ENCODE measurements at places on chromosomes 7 and 10. TPM values are rescaled to one million over a fixed set of nuclear protein-coding genes. Genes with fewer than 3 reads are reported as not detected.

GRCh38 chr7:17063045-17063383 lies 181.2 kb upstream of the AGR3 start:
- DNase-seq, result no peak

DNA sequence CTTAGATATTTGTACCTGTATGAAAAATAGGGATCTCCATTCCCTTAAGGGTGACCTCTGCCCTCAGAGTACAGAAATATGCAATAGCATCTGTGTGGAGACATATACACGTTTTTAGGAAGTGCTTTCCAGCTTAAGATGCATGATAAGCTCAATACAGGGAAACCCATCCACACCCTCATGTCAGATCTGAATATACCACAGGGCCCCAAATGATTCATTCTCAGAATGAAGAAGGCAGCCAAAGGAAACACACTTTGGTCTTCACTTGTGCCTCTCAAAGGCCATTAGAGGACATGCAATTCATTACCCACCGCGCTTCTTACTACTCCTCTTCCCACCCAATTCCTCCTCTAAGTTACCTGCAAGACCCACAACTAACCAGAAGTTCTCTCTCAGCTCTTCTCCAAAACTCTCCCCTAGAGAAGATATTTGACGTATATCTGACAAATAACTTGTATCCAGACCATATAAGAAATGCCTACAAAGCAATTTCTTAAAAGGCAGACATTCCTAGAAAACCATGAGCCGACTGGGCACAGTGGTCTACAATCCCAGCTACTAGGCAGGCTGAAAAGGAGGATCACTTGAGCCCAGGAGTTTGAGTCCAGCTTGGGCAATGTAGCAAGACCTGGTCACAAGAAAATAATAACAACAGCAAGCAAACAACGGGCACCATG lies 103.0 kb downstream of the OAT start:
- DNase-seq, result no peak

DNA sequence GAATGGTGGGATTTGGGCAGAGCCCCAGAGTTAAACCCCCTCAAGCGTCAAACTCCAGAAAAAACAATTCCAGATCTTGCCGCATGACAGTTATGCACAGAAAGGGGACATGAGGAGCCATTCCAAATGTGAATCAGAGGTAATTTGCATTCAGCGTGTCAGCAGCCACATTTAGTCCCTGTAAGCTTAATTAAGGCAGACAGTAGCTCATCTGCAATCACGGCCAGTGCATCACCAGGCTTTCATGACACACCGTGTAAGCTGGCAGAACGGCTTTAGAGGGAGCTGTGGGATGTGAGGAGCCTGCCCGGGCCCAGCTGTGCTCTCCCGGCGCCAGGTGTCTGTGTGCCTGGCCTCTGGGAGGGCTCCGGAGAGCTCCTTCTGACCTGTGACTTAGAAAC lies 18.7 kb upstream of the PRKAG2 start:
- no peak for DNase-seq

GRCh38 chr7:124250297-124251034 lies 217.6 kb upstream of the TMEM229A start:
- DNase-seq, result no peak

GRCh38 chr10:118977835-118978234 lies 51.7 kb upstream of the NANOS1 start:
- DNase-seq, result no peak

DNA sequence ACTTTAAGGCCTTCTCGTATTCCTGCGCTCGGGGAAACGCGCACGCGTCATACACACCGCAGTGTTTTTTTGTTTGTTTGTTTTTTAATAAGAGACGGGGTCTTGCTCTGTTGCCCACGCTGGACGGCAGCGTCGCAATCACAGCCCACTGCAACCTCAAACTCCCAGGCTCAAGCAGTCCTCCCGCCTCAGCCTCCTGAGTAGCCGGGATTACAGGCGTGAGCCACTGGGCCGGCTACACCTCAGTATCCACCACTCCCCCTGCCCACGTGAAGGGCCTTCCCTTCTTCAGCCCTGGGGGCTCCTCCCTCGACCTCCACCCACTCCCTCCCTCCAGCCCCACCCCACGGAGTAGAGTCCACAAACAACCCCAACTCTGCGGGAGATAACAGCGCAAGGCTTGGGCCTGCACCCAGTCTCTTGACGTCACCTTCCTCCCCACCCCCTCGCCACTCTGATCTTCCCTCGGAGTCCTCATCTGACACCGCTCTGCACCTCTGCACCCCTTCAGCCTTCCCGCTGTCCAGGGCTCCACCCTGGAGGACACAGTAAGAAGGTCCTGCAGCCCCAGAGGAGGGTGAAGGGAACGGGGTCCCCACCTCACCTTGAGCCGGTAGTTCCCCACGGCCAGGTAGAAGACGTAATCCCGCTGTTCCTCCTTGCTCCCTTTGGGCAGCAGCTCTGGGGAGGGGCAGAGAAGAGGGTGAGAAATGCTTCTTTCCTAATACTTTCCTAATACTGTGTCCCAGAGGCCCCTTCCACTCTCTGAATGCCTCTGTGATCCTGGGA lies 2.8 kb upstream of the CLDN15 start:
- DNase-seq, result no peak

- no peak for DNase-seq
Observed at GRCh38 chr7:100951888-100952560, 2.7 kb downstream of the MUC3A start.

DNA sequence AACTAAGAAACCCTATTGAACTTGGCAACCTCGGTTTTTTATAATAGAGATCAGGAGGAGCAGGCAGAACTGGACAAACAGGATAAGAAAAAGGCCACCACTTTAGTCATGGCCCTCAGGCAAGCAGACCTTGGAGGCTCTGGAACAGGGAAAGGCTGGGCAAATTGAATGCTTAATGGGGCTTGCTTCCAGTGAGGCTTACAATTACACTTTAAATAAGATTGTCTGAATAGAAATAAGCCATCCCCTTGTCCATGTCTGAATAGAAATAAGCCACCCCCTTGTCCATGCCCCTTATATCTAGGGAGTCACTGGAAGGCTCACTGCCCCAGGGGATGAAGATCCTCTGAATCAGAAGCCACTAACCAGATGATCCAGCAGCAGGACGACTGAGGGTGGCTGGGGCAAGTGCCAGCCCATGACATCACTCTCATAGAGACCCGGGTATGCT lies 40.6 kb downstream of the AKR1B15 start:
- no peak for DNase-seq

DNA sequence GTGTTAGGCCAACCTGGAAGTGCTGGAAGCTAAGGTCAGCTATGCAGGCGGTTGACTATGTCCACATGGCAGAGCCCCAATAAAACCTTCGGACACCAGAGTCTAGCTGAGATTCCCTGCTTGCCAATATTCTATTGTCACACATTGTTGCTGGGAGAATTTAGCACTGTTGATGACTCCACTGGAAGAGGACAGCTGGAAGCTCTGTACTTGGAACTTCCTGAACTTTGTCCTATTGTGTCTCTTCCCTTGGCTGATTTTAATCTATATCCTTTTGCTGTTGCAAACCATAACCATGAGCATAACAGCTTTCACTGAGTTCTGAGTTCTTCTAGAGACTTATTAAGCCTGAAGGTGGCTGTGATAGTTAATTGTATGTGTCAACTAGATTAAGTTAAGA lies 12.0 kb downstream of the XRCC2 start:
- no peak for DNase-seq

DNA sequence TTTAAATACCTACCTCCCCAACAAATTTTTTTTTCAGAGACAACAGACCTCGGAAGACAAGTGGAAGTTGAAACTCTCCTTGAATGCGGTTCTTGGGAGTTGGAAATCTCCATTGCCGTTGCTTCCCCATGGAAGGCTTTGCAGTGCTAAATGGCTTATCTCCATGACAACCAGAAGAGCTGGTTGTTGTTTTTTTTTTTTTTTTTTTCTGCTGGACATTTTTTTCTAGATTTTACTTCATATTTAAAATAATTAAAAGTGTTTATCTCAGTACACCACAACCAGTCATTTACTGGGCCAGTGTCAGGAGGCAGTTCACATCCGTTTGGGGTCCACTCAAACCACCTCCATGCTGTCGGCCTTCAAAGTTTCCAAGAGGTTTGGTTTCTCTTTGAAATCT lies 348.5 kb upstream of the PRKCQ start:
- DNase-seq, result no peak

DNA sequence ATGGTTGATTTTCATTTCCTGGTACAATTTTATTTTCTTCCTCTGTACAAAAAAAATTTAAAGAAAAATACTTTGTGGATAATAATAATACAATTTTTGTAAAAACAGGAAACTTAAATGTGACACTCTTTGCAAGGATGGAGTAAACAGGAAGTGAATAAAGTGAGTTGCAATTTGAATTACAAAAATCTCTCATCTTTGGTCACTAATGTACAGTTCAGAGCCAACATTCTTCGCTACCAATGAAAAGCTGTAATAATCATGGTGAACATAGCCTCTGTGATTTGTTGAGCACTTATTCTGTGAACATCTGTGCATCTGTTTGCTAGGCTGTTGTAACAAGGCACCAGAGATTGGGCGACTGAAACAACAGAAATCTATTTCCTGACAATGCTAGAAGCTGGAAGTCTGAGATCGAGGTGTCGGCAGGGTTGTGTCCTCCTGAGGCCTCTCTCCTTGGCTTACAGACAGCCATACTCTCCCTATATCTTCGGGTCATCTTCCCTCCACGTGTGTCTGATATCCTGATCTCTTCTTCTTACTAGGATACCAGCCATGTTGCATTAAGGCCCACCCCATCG lies 295.3 kb upstream of the KLF6 start:
- DNase-seq, result no peak

DNA sequence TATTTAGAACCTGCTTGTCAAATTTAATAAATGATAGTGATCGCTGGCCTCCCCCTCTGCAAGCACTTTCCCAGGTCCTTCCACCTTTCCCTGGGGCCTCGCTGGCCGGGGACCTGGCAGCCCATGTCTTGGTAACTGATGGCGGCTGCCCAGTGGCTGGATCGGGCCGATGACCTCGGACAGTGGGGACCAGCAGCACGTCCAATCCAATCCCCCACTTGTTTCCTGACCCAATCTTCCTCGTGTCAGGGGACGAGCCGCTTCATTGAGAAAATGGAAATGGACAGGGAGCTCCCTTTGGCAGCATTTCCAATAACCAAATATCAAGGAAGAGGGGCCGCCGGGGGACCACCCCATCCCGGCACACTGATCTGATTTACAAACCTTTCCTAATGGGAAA lies 17.2 kb downstream of the EBF3 start:
- no peak for DNase-seq

DNA sequence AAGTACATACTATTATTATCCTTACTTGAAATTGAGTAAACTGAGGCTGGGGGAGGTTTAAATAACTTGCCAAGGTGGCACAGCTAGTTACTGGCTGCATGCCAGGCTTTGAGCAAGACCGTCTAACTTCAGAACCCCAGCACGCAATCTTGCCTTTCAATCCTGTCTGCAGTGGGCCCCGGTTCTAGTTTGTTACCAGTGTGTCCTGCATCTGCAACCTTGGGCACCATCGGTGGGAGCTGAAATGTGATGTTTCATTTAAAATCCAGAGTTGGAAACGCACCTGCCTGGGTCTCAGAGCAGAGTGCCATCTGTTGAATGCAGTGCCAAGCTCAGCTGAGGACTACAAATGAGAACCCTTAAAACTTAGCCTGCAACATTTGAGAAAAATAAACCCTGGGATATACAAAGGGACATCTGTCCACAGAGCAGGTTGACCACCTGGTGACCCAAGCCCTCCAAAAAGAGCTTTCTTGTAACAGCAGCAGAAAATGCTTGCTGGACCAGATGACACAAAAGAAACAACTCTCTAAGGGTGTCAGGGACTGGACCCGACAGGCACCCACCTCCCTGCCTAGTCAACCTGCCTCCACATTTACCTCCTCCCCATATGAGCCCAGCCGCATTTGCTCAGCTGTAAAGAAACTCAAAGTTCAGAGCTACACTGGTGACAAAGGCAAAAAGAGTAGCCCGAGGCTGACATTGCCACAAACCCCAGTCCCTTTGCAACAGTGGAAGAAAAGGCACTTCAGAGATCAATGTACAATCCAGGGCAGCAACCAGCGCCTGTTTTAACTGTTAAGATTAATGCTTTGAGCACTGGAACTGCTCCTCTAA lies 1.7 kb downstream of the SH3PXD2A start:
- DNase-seq, result no peak

DNA sequence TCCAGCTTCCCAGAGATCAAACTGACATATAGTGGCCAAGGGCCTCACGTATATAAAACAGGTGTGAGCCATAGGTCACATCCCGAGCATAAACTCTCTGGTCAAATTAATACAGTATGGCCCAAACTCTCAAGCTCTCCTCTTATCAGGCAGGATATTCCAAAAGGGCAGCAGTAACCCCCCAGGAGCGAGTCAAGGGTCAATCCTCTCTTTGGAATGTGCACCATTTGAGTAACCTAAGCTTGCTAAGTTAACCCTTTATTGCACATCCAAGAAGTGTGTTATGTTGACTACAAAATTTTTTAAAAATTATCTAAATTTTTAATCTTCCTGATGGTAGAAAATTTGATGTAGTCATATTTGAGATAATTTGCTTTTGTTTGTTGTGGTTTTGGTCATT lies 4.5 kb upstream of the TRIM24 start:
- no peak for DNase-seq

Gene NRCAM
- polyA plus RNA-seq, result 12.3 TPM

Gene SLC18A3
- not detected for polyA plus RNA-seq

Gene CAMK2G
- 31.4 TPM for polyA plus RNA-seq

Gene CPEB3
- polyA plus RNA-seq, result 3.4 TPM

Gene PON1
- polyA plus RNA-seq, result 0.45 TPM
